Stimulated activated CD4-positive, alpha-beta T cell treated with anti-CD3 and anti-CD28 coated beads, Interleukin-12 subunit alpha, Interleukin-12 subunit beta, amount 100 ng/mL, for 48 hours (primary cell): ENCODE measurements at places on chromosomes 1 and 21.
A peak's percentile ranks its signal among the peaks of the same experiment; 100 is the strongest.

DNA sequence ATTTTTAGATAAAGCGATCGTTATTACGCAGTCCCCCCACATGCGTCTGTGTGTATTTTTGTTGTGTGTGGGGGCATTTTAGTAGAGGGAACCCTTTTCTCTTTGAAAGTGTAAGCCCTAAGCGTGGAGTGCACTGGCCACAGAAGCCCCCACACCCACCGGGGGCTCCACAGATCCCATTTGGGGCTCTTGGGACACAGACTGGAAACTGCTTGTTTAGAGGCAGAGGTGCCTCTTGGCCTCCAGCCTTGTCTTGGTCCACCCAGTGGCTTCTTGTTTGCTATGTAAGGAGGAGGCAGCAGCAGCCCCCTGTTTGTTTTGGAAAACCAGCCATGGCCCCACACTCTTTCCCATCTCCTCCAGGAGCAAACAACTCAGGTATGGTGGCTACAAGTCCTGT is 42.8 kb downstream of the SLC37A1 start:
- no peak for DNase-seq

GRCh38 chr1:22841860-22842281 is 130.8 kb downstream of the LACTBL1 start:
- no peak for DNase-seq

DNA sequence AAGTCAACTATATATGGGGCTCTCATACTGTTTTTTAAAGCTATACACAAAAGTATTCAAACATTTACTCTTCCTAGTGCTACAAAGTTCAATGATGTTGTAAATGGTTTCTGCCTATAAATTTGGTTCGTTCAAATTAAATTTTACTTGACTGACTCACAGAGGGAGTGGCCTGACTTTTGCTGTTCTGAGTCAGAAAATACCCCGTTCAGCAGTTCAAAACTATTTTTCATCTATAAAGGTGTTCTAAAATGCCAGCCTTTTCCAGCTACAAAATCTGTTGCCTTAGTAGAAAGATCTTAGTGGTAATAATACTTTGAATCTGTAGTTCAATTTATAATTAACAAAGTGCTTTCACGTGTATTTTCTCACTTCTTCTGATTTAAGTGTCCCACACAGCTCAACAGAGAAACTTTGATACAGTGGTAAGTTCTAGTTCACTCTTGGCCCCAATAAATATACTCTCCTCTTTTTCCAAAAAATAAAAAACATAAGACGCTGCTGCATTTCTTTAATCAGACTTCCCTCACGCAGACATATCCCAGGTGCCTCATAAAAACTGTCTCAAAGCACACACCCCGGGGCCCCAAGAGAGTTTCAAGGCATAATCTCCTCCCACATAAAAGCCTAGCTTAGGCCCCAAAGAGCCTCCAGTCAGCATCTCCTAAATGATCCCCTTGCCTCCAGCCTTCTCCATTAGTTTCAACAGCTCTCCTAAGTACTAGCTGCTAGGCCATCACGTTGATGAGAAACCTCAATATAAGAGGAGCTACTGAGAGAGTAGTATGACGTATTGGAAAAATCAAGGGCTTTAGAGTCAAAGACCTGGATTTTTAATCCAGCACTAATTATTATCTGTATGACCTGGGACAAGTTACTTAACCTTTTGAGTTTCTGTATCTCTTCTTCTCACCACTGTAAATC is 3.2 kb downstream of the PTP4A2 start:
- DNase-seq = no peak

DNA sequence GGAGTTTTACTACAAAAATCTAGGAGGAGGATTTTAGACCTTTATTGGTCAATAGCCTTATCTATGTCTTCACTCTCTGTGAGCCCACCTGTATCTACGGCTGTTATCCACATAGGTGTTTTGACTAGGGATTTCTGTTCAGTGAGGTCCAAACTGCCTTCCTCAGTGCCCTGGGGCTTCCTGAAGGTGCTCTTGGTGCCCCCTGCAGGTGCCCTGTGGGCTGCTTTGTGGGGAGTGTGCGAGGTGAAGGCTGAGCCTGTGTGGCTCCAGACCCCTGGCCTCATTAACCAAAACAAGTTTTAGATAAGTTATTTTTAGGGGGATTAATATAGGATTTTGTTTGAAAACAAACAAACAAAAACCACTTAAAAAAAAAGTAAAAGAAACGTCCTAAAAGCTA is 122.5 kb downstream of the KIF26B start:
- DNase-seq = no peak

DNA sequence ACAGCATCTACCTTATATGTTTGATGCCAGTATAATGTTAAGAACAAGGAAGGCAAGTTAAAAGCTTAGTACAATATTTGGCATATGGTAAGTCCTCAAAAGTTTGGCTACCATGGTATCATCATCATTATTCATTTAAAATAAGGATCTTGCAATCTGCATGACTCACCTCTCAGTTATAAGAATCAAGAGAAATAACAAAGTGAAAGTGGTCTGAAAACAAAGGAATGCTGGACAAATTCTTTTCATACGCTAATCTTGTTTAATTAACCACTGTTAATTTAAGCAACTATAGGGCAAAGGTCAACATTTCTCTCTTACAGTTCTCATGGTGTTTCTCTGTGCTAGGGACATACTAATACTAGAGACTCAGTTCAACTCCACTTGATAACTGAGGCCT is 13.0 kb upstream of the CLDN19 start:
- DNase-seq = no peak

DNA sequence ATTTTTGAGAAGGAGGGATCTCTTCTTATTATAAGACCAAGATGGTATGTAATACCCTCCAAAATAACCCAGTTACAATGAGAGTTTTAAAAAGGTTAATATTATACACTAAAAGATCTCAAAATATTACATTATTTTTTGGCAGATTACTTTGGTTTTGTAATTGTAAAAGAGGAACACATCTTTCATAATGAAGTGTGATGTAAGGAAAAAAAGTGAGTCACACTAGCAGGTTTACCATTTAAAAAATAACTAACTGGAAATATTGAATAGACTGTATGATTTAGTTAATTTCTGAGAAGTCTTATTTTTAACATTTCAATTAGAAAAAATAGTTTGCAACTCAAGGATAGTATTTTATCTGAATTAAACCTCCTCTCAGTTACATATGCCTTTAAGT is 1.1 kb downstream of the F5 start:
- DNase-seq = no peak

DNA sequence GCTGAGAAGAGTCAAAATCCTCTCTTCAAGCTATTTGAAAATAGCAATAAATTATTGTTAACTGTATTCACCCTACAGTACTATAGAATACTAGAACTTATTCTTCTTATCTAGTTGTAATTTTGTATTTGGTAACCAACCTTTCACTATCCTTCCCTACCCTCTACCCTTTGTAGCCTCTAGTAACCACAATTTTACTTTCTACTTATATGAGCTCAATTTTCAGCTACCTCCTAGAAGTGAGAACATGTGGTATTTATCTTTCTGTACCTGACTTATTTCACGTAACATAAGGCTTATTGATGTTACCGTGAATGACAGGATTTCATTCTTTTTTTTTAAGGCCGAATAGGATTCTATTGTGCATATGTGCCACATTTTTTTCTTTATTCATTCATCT is 30.0 kb downstream of the ZC3H11B start:
- no peak for DNase-seq

DNA sequence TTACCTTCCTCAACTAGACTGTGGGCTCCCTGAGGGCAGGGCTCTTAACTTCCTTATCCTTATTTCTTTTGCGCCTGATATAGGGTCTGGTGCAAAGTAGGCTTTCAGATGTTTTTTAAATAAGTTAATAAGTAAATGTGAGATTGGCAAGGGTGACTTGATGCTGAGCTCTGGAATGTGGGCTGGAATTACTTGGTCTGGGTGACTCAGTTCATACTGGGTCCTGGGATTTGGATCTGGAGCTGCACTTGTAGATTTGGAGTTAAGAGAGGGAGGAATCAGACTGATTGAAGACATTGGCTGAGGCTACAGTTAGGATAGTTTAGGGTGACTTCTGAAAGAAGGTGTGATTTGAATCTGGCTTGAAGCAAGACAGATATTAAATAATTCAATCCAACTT is 190.9 kb downstream of the GIPC2 start:
- no peak for DNase-seq

- DNase-seq = no peak
Observed at GRCh38 chr21:46065215-46065913, 32.5 kb upstream of the COL6A2 start.

DNA sequence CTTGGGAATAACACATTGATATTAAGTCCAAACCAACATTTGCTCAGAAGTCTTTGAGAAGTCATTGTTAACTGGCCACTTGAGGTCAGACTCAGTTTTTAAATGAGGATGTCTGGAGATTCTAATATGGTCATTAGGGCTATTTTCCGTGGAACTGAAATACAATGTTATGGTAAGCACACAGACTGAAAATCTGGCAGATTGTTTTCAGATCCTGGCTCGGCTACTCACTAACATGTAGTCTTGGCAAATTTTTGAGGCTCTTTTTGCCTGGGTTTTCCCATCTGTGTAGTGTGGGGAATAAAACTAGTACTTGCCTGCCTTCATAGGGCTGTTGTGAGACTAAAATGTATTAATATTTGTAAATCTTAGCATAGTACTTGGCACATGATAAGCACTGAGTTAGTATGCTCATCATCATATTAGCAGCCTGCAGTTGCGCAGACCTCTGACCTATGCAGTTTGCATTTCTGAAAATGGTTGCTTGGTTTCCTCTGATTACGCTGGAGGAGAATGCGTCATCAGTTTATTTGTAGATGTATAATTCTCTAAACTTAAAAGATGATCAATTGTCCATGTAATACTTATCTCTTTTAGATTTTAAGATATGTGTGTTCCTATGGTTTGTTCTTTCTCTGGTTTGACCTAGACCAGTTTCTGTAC is 100.8 kb downstream of the C1orf21 start:
- no peak for DNase-seq

DNA sequence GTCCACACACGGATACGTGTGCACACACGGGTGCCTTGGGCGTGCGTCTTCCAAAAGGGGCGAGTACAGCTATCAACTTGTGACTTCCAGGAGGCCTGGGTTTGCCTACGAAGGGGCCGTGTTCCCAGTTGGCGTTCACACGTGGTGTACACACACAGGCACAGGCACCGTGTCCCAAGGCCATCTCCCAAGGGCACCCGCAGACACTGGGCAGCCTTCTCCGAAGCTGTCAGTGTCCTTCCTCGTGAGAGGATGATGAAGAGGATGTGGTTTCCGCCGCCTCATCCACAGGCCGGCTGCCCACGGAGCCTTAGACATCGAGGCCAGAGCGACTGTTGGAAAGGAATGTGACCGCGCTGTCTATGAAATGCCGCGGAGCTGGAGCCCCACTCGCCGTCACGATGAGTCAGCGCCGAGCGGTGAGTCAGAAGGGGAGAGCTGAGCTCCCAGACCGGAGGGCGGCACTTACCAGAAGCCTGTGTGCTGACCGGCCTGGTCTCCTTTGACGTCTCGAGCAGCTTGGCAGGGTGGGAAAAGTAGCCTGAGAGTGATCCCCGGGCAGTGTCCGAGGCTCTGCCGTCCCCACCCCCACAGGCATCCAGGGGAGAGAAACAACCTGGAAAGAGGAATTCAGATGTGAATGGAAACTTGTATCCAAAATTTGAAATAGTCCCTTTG is 141.4 kb upstream of the ARHGEF16 start:
- peak; percentile 54 for DNase-seq

- DNase-seq = no peak
Observed at GRCh38 chr1:119026956-119027355, 38.8 kb upstream of the TBX15 start.

- DNase-seq = no peak
Observed at GRCh38 chr21:36999131-36999898, 7.2 kb upstream of the RIPPLY3 start.

DNA sequence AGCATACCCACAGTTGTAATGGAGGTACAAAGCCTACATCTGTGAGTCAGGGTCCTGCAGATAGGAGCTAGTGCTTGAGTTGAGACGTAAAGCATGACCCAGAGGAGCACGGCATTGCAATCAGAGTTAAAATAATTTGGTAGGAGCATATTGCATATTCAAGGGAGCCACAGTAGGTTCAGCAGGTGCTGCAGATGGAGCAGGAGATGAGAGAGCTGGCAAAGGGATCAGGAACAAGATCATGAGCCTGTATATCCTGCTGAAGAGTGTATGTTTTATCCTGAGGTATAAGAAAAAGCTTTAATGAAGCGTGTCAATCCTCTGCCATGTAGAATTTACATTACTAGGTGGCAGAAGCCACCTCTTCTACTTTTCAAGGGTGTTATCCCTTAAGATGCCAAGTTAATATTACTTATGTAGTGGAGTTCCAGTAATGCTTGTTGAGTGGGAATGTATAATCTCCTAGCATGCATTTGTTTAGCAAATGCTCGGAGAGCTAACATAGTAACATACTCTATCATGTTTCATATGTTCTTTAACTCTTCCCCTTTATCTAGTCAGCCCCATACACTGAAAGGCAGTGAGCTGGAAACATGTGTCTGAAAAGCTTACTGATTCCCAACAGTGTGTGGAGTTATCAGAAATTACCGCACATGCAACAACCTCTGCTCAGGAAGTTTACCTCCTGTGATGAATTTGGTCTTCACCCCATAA is 300.3 kb downstream of the GRIK1 start:
- no peak for DNase-seq

DNA sequence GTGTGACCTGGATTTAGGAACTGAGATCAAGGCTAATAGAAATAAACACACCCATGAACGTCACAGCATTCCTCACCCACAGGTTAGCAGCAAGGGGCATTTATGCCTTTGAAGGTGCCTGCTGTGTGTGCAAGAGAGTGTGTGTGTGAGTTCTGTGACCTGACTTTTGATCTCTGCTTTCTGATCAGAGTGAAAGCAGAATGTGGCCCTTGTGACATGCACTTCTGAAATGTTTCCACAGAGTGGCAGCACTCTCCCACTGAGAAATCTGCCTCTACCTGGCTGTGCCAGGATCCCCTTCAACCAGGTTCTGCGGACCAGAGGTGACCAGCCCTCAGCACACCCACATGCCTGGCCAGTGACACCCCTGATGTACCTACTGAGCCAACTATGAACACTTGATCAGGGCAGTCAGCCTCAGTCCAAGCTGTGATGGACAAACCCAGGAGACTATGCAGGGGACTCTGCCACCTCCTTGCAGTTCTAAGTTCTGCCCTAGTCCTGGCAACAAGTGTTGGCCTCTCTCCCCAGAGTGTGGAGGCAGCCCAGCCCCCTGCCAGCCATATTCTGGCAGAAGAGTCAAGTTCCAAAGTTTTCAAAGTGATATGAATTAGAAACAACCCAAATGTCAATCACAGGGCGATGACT is 41.0 kb downstream of the RXRG start:
- peak; percentile 3 for DNase-seq

DNA sequence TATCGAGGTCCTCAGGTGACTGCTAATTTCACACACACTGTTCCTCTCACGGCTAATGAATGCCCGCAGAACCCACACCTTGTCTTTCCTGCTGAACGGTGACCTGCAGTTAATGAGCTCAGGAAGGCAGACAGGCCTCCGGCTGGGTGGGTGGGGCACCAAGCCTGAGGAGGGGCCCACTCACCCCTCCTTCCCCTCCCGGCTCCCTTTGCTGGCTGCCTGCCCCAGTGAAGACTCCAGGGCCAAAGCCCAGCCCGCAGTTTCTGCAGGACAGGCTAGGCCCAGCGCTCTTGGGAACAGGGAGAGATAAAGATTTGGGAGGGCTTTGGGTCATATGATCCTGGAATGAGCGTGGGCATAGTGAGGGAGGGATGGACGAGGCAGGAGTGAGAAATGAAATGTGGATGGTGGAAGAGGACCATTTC is 26.4 kb downstream of the FOXO6 start:
- DNase-seq = no peak
